ENCODE measurements at places on chromosomes 2 and 18. TPM values are rescaled to one million over a fixed set of nuclear protein-coding genes. Genes with fewer than 3 reads are reported as not detected.

GRCh38 chr2:152176113-152176714, 651 bp upstream of the STAM2 start:
- DNase-seq = no peak

- DNase-seq = no peak
Observed at GRCh38 chr2:68741238-68741637, 6.6 kb downstream of the ARHGAP25 start.

DNA sequence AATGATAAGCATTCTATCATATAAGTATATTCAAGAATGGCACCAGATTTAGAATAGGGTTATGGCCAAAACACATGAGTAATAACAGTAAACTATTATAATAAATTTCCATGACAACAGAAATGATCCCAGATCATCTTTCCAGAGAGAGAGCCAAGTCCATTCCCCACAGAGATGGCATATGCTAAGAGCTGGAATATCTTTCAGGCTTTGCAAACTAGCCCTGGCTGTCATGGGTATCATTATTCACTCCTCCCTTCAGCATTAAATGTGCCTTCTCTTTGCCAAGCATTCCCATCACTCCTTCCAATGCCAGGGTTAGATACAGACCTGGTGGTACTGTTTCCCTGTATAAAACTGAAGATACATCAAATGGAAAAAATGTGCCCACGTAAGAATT, 10.9 kb downstream of the FEZ2 start:
- no peak for DNase-seq

DNA sequence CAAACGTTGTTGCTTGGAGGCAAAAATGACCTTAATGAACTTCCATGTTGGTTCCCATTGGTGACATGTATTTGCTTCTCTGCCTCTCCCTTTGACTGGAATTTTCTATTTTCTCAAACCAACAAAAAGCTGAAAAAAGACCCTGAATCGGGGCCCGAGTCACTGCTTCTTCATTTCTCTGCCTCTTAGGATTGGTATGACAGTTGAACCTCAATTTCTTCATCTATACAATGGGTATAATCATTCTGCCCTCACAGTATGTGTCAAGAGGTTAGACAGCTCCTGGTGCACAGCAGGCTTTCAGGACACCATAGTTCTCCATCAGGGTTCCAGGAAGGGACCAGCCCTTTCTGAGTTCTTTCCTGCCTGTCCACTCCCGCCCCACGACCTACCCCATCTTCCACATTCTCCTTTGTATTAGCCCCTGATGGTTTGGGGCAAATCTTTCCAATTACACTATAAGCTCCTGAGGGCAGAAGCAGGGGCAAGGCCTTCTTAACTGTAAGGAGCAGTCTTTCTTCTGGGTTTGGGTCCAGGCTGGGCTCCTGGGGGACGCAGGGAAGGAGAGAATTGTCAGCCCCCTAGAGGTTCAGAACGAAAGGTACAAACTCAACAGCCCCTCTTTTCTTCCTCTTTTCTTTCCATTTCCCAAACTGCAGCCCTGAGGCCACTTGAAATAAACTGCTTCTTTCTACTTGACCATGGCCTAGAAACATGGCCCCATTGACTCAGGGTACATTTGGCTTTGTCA, 6.3 kb upstream of the PKDCC start:
- DNase-seq = no peak

- DNase-seq = no peak
Observed at GRCh38 chr2:15359716-15360531, 201.2 kb downstream of the NBAS start.

- no peak for DNase-seq
Observed at GRCh38 chr2:184463102-184463865, 135.0 kb upstream of the ZNF804A start.

- DNase-seq = no peak
Observed at GRCh38 chr2:66872986-66873754, 438.2 kb downstream of the MEIS1 start.

- no peak for DNase-seq
Observed at GRCh38 chr18:58009166-58009565, 34.9 kb upstream of the NEDD4L start.

DNA sequence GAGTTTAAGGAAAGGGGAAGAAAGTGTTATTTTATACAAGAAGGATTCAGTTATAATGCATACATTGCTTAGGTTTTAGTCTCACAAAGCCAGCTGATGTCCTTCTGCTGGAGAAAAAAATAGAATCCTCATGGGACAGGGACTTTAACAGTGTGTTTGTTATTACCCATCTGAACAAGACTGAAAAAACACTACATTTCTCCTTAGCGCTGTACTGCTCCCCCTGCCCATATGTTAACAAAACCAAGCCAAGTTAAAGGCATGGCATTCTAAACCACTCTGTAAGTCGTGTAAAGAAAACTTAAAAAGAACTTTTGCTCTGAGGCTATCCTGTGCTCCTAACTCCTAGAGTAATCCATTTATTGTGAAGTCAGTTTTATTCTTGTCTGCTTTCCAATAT, 102.6 kb upstream of the NYAP2 start:
- no peak for DNase-seq

DNA sequence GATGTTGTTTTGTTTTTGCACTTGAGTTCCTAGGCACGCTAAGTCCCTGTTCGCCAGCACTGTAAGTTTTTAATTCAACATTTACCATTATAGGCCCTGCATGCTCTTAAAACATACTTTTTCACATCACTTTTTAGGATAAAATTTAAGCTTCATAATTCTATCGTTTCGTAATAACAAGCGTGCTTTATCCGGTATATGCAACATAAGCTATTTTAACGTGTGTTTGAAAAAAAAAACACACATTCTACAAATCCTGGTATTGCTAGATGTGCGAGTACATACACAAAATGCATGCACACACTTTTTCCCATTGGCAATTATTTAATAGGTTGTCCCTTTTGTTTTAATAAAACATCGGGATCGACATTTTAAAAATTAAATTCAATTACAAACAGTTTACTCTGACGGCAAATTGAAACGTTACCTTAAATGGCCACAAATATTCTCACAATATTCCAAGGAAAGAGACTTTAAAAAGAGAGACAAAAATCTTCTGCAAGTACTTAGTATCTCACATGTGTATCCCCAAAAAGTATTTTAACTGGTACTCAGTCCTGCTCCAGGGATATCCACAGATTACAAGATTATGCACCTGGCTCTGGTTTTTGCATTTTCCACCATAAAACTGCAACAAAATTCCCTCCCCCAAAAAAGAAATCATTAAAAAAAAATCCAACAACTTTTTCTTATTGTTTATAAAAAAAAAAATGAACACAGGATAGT, 1.0 kb upstream of the TCF4 start:
- no peak for DNase-seq

DNA sequence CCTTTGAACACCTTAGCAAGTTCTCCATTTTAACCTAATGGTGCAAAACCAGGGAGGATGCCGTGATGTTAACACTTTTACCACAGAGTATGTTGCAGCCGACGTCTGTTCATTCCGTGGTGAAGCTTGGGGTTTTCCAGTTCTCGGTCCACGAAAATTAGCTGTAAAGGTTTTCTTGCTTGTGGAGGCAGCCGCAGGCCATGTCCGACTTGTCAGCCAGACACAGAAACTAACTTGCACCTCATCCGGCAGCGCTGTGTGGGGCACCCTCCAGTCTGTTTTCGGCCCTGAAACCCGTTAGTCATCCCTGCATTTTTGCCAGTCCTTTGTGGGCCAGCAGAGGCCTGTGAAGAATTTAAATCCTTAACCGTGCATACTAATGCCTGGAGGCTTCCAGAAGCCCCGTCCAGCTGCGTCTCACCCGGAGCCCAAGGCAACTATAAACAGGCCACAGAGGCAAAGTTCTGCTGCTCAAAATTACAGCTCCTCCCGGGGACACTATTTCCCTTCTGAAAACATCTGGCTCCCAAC, 70.6 kb downstream of the SH3YL1 start:
- no peak for DNase-seq

GRCh38 chr2:112201696-112202430, 53.0 kb downstream of the ZC3H8 start:
- no peak for DNase-seq

- no peak for DNase-seq
Observed at GRCh38 chr2:116444256-116444872, 1370.1 kb upstream of the DDX18 start.

The CCDC138 gene
- 0.86 TPM for polyA plus RNA-seq

Data from right cardiac atrium (tissue), 5 donors.